ENCODE measurements at places on chromosomes 2 and 18. TPM values are rescaled to one million over a fixed set of nuclear protein-coding genes. Genes with fewer than 3 reads are reported as not detected.

DNA sequence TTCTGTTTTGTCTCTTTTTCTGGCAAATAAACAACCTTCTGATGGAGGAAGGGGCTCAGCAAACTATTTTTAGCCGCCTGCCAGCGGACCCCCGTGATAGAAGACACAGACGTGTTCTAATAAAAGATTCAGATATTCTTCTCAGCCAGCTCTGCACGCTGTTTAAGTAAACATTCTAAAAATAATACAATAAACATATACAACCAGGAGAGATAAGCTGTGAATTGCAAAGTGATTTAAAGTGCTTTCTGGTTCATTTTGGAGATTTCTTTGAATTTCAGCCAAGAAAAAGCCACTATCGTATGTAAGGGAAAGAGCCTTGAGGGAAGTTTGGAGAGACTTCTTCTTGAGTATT, 201.3 kb downstream of the EPHA4 start:
- H3K27me3 ChIP-seq = no peaks in the 10 kb centered on the region
- no peaks in the 10 kb centered on the region for H3K4me1 ChIP-seq
- H3K36me3 ChIP-seq = no peaks in the 10 kb centered on the region
- H3K4me3 ChIP-seq = no peak overlapping the region

- no peak for DNase-seq
- H3K27me3 ChIP-seq = no peaks in the 10 kb centered on the region
- H3K36me3 ChIP-seq = no peaks in the 10 kb centered on the region
- peaks cover 16% of the 10 kb centered on the region for H3K4me1 ChIP-seq
- no peak overlapping the region for H3K4me3 ChIP-seq
- no peak overlapping the region for H3K27ac ChIP-seq
Observed at GRCh38 chr2:235521844-235522243, 28.0 kb downstream of the AGAP1 start.

GRCh38 chr2:236166796-236167296, 1.3 kb downstream of the GBX2 start:
- peak overlapping the region; percentile 48 for H3K4me3 ChIP-seq
- H3K27me3 ChIP-seq = peaks cover 96% of the 10 kb centered on the region
- H3K27ac ChIP-seq = no peak overlapping the region
- peaks cover 29% of the 10 kb centered on the region for H3K4me1 ChIP-seq

GRCh38 chr2:215000721-215001120, 137.7 kb downstream of the ABCA12 start:
- DNase-seq = no peak
- H3K27ac ChIP-seq = no peak overlapping the region
- H3K4me3 ChIP-seq = no peak overlapping the region
- no peaks in the 10 kb centered on the region for H3K36me3 ChIP-seq
- no peaks in the 10 kb centered on the region for H3K4me1 ChIP-seq

Gene SCYGR4
- not detected for total RNA-seq

Measured in gastrocnemius medialis (tissue), 4 donors.